ENCODE measurements at places on chromosomes 3 and 15. TPM values are rescaled to one million over a fixed set of nuclear protein-coding genes. Genes with fewer than 3 reads are reported as not detected.
A peak's percentile ranks its signal among the peaks of the same experiment; 100 is the strongest.

PLIN1 gene
- total RNA-seq: 0.41 TPM

DNA sequence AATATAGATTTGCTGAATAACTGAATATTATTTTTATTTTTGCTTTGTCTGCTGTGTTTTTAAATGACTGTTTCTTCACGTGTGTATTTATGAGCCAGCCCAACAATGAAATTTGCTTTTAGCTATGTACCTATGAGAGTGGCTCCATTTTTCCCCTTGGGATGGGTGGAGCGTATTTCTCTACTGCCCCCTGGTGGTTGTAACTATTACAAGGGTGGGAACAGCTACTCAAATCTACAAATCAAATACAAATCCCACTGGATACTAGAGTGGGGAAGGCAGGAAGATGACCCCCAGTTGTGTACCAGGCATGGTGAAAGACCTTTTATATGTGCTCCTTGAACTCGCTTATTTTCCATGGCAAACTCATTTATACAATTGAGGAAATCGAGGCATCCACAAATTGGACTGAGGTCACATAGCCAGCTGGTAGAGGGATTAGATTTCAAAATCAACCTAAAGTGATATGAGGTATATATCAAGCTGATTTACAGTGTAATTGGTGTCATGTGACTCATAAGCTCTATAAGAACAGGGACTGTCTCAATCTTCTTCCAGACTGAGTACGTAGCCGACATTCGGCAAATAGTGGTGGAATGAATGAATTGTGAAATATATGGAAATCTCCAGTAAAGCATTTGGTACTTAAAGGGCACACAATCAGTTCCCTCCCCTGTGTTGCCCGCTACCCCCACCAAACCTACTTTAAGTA, 69.5 kb upstream of the VEPH1 start:
- peak; percentile 71 for DNase-seq

UQCC5 gene
- 7.7 TPM for total RNA-seq

DNA sequence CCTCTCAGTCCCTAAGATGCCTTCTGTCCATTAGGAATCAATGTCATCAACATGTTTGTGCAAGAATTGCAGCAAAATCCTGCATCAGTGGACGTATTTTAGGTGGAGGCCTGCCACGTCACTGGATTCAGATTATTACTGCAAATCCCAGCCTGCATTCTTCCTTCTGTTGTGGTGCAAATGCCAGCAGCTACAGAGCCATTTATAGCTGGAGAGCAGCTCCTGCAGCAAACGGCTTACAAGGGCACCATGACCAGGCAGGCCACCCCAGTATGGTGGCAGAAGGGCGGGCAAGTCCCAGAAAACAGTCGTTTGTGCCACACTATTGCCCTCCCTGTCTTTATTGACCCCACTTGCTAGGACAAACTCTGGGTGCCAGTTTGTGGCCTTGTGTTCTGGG, 74.7 kb downstream of the SNRK start:
- no peak for DNase-seq

GRCh38 chr15:58407236-58407775, 24.5 kb upstream of the LIPC start:
- no peak for DNase-seq

HAUS2 gene
- total RNA-seq: 41.4 TPM

GRCh38 chr3:57009367-57009766, 51.1 kb upstream of the SPATA12 start:
- peak; percentile 80 for DNase-seq

REC114 gene
- not detected for total RNA-seq

- DNase-seq: no peak
Observed at GRCh38 chr3:52479877-52480575, 15.1 kb upstream of the STAB1 start.

DNA sequence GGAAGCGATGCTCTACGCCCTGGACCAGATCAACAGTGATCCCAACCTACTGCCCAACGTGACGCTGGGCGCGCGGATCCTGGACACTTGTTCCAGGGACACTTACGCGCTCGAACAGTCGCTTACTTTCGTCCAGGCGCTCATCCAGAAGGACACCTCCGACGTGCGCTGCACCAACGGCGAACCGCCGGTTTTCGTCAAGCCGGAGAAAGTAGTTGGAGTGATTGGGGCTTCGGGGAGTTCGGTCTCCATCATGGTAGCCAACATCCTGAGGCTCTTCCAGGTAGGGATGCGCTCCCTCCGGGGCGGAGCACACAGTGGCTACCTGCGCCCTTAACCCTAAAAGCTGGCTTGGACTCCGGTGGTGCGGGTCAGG, 698 bp downstream of the GRM7 start:
- DNase-seq: no peak

GRCh38 chr15:41634072-41634626, 26.1 kb upstream of the MGA start:
- no peak for DNase-seq

CX3CR1 gene
- total RNA-seq: not detected

DNA sequence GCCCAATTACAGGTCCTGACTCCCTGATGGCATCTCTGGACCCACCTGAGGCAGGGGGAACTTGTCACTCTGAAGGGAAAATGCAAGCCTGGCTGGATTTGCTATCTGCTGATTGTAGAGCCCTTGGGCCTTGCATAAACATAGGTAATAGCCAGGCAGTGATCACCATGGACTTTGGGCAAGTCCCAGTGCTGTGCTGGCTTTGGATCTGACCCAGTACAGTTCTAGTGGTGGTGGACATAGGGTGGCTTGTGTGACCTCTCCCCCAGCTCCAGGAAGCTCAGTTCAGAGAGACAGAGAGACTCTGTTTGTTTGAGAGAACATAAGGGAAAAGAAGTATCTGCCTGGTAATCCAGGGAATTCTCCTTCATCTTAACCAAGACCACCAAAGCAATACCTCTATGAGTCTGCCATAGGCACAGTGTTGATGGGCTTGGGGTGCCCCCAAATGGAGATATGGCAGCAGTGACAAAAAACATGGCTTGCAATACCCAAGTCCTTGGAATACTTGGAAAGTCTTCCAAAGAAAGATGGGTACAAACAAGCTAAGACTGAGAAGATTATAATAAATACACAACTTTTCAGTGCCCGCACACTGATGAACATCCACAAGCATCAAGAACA, 348.5 kb downstream of the PYDC2 start:
- DNase-seq: no peak

TMOD3 gene
- total RNA-seq: 21.3 TPM

KNL1 gene
- 1.3 TPM for total RNA-seq

- no peak for DNase-seq
Observed at GRCh38 chr3:64123931-64124330, 100.6 kb upstream of the PSMD6 start.

DNA sequence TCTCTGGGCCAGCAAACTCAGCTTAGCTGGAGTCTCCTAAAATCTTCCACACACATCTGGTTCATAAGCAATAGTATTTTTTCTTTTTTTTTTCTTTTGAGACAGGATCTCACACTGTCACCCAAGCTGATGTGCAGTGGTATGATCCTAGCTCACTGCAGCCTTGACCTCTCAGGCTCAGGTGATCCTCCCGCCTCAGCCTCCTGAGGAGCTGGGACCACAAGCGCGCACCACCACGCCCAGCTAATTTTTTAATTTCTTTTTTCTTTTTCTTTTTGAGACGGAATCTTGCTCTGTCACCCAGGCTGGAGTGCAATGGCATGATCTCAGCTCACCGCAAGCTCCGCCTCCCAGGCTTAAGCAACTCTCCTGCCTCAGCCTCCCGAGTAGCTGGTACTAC, 34.3 kb downstream of the RNU5B-1 start:
- no peak for DNase-seq

All from fibroblast of the aortic adventitia (primary cell).